Activated CD8-positive, alpha-beta memory T cell treated with anti-CD3 and anti-CD28 coated beads for 4 hours (primary cell): ENCODE measurements at places on chromosomes 5 and 9.

GRCh38 chr9:110180511-110181434 lies 27.2 kb downstream of the C9orf152 start:
- no peak for DNase-seq

- DNase-seq = no peak
These were observed 123.3 kb downstream of the SUSD1 start for GRCh38 chr9:112051812-112052211.

GRCh38 chr9:114035221-114035844 lies 42.8 kb downstream of the AMBP start:
- DNase-seq = no peak

- DNase-seq = no peak
These were observed 526.0 kb downstream of the CDH18 start for GRCh38 chr5:19462019-19462418.
